Activated CD8-positive, alpha-beta T cell treated with anti-CD3 and anti-CD28 coated beads for 36 hours (primary cell): ENCODE measurements at places on chromosomes 16 and 17.

DNA sequence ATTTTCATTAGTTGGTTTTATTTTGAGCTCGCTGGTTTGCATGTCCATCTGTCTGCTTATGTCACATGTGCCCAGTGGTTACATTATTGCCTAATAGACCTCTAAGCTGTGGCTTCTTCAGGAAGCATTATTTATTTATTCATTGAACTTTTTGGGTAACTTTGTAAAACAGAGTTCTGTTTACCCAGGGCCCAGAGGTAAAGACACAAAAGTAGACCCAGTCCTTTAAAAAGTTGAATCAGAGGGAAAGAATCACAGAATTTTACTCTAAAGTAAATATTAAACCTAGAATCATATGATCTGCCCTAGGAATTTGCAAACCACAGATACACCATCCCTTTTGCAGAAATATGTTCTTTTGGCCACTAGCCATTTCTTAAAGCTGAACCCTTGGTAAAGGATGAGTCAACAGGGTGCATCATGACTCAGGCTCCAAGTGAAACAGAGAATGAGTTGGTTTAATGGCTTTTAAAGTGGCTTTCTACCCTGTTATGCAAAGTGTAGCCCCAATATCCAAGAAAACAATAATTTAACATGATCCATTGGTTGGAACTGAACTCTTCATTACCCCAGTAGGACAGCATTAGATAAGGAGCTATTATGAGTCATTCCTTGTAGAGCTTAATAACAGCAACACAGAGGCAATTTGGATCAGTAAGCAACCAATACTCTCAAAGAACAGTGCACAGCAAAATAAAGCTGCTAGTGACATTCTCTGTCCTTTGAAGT is 236.3 kb downstream of the KCNJ2 start:
- DNase-seq: no peak

DNA sequence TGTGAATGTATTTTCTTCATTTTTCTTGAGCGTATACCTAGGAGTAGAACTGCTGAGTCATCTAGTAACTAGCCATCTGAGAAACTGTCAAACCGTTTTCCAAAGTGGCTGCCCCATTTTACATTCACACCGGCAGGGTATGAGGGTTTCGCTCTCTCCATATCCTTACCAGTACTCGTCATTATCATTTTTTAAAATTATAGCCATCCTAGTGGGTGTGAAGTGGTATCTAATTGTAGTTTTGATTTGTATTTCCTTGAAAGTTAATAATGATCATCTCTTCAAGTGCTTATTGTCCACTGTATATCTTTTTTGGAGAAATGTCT is 6.0 kb downstream of the RNF157 start:
- no peak for DNase-seq

DNA sequence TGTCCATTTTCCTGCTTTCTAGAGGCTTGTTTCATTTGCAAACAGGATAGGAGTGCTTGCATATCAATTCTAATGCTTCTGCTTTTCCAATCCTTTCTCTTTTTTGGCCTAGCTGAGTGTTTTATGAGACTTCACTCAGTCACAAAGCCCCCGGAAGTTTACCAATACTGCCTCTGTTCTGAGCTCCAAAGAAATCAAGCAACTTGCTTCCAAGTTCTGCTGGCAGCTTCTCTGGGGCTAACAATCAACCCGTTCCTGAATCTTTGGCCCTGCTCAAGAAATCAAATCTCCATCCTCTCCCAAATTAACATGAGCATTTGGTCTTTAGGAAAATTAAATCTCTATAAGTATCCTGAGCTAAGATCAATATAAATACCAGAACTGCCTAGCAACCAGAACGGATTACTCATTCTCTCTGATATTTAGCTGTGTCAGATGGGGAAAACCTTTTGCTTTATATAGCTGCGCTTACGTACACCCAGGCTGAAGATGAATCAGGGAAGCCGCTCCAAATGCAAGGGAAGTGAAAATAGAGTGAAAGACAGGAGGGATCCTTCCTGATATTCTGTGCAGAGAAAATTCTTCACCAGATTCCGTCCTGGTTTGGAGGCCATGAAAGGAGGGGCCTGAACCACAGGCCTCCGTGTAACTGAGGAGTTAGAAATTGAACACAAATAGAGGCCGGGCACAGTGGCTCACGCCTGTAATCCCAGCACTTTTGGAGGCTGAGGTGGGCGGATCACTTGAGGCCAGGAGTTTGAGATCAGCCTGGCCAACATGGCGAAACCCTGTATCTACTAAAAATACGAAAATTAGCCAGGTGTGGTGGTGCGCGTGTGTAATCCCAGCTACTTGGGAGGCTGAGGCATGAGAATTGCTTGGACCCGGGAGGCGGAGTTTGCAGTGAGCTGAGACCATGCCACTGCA is 23.3 kb upstream of the GRB2 start:
- DNase-seq: no peak

- DNase-seq: no peak
Measured at GRCh38 chr16:60203525-60204124, 1469.5 kb upstream of the GOT2 start.

- DNase-seq: no peak
Measured at GRCh38 chr16:1505912-1506311, 12.8 kb downstream of the TELO2 start.

GRCh38 chr17:10666906-10667305 is 9.8 kb upstream of the MYH3 start:
- no peak for DNase-seq

GRCh38 chr16:53803451-53803850 is 99.5 kb downstream of the FTO start:
- no peak for DNase-seq

GRCh38 chr17:78677303-78678221 is 100.4 kb upstream of the DNAH17 start:
- DNase-seq: no peak

GRCh38 chr17:3917391-3917931 is 1.2 kb upstream of the P2RX1 start:
- DNase-seq: no peak

- no peak for DNase-seq
Measured at GRCh38 chr16:24217461-24217860, 38.7 kb upstream of the CACNG3 start.
